Transverse colon (tissue), 4 donors: ENCODE measurements at places on chromosomes 3 and 15.

GRCh38 chr3:126715432-126715831 is 11.4 kb downstream of the CHCHD6 start:
- H3K27ac ChIP-seq = no peak overlapping the region
- no peak for DNase-seq
- no peak overlapping the region for H3K4me3 ChIP-seq
- H3K4me1 ChIP-seq = no peaks in the 10 kb centered on the region

DNA sequence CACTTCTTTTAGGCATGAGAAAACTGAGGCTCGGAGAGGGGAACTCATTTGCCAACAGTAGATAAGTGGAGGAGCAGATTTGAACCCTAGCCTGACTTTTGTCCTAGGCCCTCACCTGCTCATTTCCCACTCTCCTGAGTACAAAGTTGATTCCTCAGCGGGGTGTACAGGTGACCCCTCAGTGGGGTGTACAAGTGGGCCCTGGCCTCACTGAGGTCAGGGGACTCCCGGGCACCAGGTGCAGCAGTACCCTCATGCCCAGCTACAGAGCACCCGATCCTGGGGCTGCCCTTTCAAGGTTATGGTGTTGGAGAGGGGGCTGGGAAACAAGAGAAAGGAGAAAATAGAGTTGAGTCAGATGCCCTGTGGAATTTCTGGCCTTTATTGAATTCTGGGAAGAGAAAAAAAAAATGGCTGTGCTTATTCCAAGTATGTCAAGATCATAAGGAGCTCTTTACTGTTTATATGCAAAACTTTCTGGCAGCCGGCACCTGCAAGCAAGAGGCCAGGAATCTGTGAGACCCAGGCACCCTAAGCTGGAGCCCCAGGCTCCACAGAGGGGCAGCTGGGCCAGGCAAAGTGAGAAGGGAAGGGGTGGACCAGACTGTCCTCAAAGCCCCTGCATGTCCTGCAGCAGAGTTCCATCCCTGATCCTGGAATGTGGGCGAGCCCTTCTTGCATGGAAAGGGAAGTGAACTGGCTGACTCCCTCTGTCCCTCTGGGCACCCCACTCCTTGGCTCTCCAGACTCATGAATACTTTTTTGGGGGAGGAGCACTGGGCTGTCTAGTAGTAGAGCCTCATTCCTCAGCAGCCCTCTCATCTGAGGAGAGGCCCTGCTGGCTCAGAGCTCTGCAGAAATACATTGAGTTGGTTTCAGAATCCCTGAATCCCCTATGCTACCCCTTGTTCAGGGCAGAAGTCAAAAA is 43.1 kb downstream of the AMOTL2 start:
- H3K4me3 ChIP-seq = no peak overlapping the region

GRCh38 chr15:63156086-63156710 is 1.1 kb downstream of the RPS27L start:
- no peak for DNase-seq
- no peaks in the 10 kb centered on the region for H3K27me3 ChIP-seq
- peak overlapping the region; percentile 76 for H3K4me3 ChIP-seq
- peaks cover 19% of the 10 kb centered on the region for H3K4me1 ChIP-seq

DNA sequence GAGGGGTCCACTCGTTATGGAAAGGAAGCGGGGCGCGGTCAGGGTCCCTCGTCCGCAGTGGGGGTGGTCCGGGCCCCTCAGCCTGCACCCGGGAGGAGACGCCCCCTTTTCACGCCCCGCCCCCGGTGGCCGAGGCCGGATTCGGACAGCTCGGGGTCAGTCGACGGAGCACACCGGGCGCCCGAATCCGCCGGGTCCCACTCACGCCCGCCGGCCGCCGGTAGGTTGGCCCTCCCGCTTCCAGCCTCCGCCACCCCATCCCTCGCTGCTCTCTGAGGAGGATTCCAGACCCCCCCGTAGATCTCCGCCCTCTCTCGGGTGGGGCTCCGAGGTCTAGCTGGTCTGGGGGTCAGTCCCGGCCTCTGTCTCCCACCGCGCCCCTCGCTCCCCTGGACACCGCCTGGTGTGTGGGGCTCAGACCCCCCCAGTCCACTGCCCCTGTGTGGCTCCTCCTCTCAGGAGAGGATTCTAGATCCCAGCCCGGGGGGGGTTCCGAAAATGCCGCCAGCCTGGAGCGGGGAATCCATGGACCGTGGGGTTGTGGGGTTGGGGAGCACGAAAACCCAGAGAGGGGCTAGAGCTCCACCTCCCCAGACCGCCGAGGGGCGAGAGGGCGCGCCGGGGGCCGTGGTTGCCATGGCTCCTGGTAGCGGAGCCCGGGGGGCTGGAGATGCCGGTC is 725 bp downstream of the CHL1 start:
- DNase-seq = no peak
- peaks cover 35% of the 10 kb centered on the region for H3K27me3 ChIP-seq
- peak overlapping the region; percentile 27 for H3K4me3 ChIP-seq
- peak overlapping the region; percentile 47 for H3K27ac ChIP-seq

GRCh38 chr3:135576751-135577150 is 388.8 kb upstream of the PPP2R3A start:
- H3K36me3 ChIP-seq = no peaks in the 10 kb centered on the region
- H3K27ac ChIP-seq = no peak overlapping the region
- no peak overlapping the region for H3K4me3 ChIP-seq
- no peaks in the 10 kb centered on the region for H3K4me1 ChIP-seq
- no peaks in the 10 kb centered on the region for H3K27me3 ChIP-seq
- no peak for DNase-seq

GRCh38 chr3:6416049-6416661 is 444.8 kb upstream of the GRM7 start:
- no peak overlapping the region for H3K27ac ChIP-seq
- no peaks in the 10 kb centered on the region for H3K4me1 ChIP-seq
- no peak for DNase-seq
- H3K36me3 ChIP-seq = no peaks in the 10 kb centered on the region
- H3K4me3 ChIP-seq = no peak overlapping the region

- H3K27me3 ChIP-seq = peaks cover 13% of the 10 kb centered on the region
- DNase-seq = peak; percentile 30
- peak overlapping the region; percentile 87 for H3K4me3 ChIP-seq
Measured at GRCh38 chr3:192916371-192917027, 1.2 kb downstream of the MB21D2 start.

- H3K4me3 ChIP-seq = no peak overlapping the region
- no peak for DNase-seq
- H3K36me3 ChIP-seq = no peaks in the 10 kb centered on the region
- no peaks in the 10 kb centered on the region for H3K4me1 ChIP-seq
Measured at GRCh38 chr3:15007681-15008141, 57.4 kb downstream of the MRPS25 start.

DNA sequence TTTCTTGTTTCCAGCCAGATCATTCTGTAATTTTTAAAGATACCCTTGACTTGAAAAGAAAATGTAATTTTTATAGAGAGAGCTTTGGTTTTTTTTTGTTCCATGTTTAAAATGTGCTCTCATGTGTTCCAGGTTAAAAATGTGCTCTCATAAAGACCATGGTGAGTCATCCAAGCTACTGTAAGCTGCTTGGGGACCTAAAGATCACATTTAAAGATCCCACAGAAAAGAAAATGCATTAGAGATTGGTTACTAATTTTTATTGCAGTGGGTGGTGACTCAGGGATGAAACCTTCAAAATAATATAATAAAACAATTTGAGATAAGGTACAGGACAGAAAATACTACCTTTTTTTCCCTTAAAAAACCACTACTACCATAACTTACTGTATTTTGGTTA is 11.0 kb downstream of the TCF12 start:
- no peak overlapping the region for H3K27ac ChIP-seq
- no peak for DNase-seq
- no peak overlapping the region for H3K4me3 ChIP-seq
- peaks cover 62% of the 10 kb centered on the region for H3K4me1 ChIP-seq
- H3K36me3 ChIP-seq = no peaks in the 10 kb centered on the region

- no peaks in the 10 kb centered on the region for H3K27me3 ChIP-seq
- DNase-seq = peak; percentile 37
- H3K27ac ChIP-seq = peak overlapping the region; percentile 61
- H3K36me3 ChIP-seq = no peaks in the 10 kb centered on the region
- no peak overlapping the region for H3K4me3 ChIP-seq
- peaks cover 30% of the 10 kb centered on the region for H3K4me1 ChIP-seq
Measured at GRCh38 chr15:42395838-42396237, 36.5 kb downstream of the CAPN3 start.

DNA sequence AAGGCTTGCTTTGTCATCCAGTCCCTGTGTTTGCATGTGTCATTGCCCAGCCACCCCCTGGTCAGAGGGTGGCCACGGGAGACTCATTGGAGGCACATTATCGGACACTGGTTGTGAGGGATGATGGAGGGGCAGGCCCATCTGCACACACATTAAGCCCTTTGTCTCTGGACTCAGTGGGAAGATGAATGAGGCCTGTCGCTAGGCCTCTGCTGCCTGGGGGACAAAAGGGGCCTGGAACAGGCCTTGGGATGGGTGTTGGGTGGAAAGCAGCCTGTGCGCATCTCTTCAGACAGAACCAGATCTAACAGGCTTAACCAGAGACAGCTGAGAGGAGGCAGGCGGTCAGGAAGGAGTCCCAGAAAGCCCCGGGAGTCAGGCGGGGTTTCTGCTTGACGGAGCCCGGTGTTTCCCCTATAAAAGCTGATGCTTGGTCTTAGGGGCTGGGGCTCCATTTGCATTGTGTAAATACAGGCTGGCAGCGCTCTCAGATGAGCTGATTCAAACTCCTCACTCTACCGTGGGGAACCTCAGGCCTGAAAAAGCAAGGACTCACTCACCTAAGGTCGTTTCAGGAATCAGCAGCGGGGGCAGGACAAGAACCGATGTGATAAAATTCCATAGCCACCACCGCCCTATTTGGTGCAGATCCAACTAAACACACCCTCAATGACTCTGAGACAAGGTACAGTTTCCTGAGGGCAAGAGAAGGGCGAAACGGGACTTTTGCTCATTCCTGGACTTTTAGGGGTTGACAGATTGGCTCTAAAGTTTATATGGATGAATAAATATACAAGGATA is 17.1 kb upstream of the SKIC8 start:
- peaks cover 3% of the 10 kb centered on the region for H3K4me1 ChIP-seq
- H3K27ac ChIP-seq = peak overlapping the region; percentile 77
- peak; percentile 81 for DNase-seq
- H3K4me3 ChIP-seq = no peak overlapping the region
- no peaks in the 10 kb centered on the region for H3K36me3 ChIP-seq

GRCh38 chr3:72487078-72487765 is 361.0 kb downstream of the SHQ1 start:
- peaks cover 13% of the 10 kb centered on the region for H3K4me1 ChIP-seq
- peak overlapping the region; percentile 37 for H3K27ac ChIP-seq
- H3K27me3 ChIP-seq = no peaks in the 10 kb centered on the region
- no peaks in the 10 kb centered on the region for H3K36me3 ChIP-seq
- peak; percentile 72 for DNase-seq

DNA sequence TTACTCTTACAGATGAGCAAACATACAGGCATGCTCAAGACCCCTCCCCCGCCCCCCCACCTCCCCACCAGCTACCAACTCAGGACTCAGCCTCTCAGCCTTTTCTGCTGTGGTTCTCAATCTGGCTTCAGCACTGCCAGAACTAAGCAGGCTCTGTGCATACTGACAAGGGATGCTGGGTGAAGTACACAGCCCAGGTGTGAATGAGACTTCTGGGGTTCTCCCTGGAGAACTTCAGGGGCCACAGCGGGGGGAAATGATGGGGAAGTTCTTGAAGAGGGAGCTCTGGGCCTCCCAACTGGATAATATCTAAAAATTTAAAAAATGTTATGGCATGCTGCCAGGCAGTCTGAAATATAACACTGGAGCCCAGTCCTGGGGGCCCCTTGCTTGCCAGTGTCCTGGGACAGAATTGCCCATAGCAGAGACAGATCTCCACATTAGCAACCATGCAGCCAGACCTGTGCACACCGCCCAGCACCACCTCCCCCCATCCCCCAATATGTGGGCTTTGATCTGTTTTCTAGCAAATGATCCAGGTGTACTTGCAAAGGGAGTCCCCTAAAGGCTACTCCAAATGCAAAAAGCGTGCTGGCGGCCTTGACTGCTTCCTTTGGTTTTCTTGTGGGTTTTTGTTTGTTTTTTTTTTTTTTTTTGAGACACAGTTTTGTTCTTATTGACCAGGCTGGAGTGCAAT is 41.4 kb downstream of the PGPEP1L start:
- H3K4me1 ChIP-seq = no peaks in the 10 kb centered on the region
- H3K27me3 ChIP-seq = no peaks in the 10 kb centered on the region
- peaks cover 13% of the 10 kb centered on the region for H3K36me3 ChIP-seq
- DNase-seq = no peak
- H3K27ac ChIP-seq = no peak overlapping the region

GRCh38 chr3:124064050-124064449 is 72.1 kb upstream of the ROPN1 start:
- no peak overlapping the region for H3K4me3 ChIP-seq
- no peaks in the 10 kb centered on the region for H3K36me3 ChIP-seq
- H3K4me1 ChIP-seq = no peaks in the 10 kb centered on the region
- DNase-seq = no peak
- H3K27me3 ChIP-seq = no peaks in the 10 kb centered on the region

DNA sequence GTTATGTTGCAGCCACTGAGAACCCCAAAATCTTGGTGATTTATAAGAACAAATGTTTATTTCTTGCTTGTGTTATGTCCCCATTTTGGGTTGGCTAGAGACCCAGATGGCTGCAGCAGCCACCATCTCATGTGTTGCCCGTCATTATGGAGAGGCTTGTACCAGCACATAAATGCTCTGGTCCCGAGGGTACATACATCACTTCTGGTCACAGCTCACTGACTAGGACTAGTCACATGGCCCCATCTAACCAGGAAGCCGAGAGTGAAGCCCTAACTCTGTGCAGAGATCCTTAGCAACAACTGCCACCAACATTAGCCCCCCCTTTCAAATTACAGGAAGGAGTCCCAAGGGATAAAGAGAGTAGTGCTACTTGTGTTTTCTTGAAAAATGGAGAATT is 25.5 kb upstream of the HACD2 start:
- H3K27me3 ChIP-seq = no peaks in the 10 kb centered on the region
- no peak overlapping the region for H3K27ac ChIP-seq
- DNase-seq = no peak
